Karpas-422 (cell line): ENCODE measurements at places on chromosomes 5 and 9. TPM values are rescaled to one million over a fixed set of nuclear protein-coding genes. Genes with fewer than 3 reads are reported as not detected.

- no peak for DNase-seq
Observed at GRCh38 chr5:68435611-68436010, 220.1 kb downstream of the PIK3R1 start.

GRCh38 chr9:21777701-21778100 lies 24.7 kb upstream of the MTAP start:
- DNase-seq, result no peak

GNA14 gene
- total RNA-seq, result not detected in 2 replicates

- DNase-seq, result no peak
Observed at GRCh38 chr5:100446879-100447430, 88.2 kb upstream of the FAM174A start.

GRCh38 chr5:172115541-172115982 lies 72.5 kb downstream of the STK10 start:
- DNase-seq, result no peak

GRCh38 chr9:136289651-136290507 lies 14.0 kb downstream of the CCDC187 start:
- peak; percentile 92 for DNase-seq

FAM200C gene
- 0.76 and 2.0 TPM in 2 replicates for total RNA-seq

PAXX gene
- 20.1 and 62.6 TPM in 2 replicates for total RNA-seq

DNA sequence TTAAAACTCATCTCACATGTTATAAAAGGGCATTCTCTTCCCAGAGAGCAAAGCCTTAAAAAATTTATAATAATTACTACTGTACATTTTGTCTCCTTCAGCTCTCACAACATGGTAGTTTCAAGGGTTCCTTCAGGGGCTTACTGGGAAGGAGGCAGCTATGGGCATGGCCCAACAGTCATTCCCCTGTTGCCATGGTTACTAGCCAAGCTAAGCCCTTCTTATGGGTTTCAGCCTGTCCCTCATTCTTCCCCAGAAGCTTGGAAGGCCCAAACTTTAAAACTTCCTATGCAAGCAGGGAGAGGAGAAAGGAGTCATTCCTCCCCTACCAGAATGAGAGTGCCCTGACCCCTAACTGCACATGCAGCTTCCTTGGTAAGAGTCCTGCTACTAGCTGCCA lies 82.2 kb upstream of the CNTLN start:
- no peak for DNase-seq

DNA sequence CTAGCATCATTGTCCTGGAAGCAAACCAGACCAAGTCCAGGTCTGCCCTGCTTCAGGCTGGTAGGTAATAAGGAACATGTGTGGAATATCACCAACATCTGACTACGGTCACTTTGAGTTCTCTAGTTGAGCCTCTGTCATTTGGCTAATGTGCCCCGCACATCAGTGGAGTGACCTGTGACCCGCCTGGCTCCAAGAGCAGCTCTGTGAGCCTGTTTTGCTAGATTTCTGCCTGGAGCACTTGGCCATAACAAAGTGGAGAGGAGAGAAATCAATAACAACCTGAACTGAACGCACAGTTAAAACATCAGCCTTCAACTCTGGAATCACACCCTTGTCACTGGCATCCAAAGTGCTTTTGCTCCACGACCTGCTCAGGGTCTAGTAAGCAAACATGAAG lies 115.7 kb downstream of the PPP2R2B start:
- DNase-seq, result no peak
